ENCODE measurements at places on chromosomes 1 and 21.
A peak's percentile ranks its signal among the peaks of the same experiment; 100 is the strongest.

DNA sequence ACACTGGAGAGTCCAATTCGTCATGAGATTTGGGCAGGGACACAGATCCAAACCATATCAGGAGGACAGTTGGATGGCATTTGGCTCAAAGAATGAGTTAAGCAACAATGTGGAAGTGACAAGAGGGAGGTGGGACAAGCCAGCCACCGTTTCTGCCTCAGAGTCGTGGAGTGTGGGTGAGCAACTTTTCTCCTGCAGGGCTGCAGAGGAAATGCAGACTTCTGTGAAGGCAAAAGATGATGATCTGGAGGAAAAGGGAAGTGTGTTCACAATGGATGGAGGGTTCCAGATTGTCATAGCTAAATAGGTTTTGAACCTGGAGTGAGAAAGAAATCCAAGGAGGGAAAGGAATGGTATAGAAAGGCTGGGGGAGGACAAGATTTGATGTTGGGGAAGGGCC lies 16.4 kb upstream of the KANK4 start:
- DNase-seq, result no peak

- DNase-seq, result peak; percentile 33
Measured at GRCh38 chr1:67429011-67429527, 1.1 kb downstream of the SERBP1 start.

GRCh38 chr1:210143465-210144062 lies 89.0 kb upstream of the SERTAD4 start:
- DNase-seq, result peak; percentile 68

DNA sequence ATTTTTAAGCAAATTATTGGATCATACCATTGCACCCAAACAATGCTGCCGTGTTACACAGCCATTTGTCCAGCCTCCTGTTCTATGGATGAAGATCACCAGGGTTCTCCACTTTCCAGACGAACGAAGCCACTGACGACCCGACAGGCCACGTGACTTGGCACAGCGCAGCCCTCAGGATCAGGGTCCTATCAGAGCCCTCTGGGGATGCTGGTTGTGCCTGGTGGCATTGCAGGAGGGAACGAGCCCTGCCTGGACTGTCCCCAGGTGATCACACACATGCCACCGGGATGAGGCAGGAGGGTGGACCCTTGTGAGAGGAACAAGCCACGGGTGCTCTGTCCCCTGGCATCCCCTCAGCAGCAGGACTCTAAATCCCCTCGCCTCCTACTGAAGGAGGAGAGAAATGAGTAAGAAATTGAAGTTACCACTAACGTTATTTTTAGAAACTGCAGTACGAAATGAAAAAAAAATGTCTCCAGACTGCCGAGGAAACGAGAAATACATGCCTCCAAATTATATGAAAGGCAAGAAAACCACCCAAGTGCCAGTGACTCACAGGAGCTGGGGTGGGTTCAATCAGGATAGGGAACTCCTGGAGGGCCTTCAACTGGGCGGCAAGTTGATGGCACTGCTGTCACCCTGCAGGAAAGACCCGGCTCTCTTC lies 58.7 kb upstream of the PDE9A start:
- no peak for DNase-seq

DNA sequence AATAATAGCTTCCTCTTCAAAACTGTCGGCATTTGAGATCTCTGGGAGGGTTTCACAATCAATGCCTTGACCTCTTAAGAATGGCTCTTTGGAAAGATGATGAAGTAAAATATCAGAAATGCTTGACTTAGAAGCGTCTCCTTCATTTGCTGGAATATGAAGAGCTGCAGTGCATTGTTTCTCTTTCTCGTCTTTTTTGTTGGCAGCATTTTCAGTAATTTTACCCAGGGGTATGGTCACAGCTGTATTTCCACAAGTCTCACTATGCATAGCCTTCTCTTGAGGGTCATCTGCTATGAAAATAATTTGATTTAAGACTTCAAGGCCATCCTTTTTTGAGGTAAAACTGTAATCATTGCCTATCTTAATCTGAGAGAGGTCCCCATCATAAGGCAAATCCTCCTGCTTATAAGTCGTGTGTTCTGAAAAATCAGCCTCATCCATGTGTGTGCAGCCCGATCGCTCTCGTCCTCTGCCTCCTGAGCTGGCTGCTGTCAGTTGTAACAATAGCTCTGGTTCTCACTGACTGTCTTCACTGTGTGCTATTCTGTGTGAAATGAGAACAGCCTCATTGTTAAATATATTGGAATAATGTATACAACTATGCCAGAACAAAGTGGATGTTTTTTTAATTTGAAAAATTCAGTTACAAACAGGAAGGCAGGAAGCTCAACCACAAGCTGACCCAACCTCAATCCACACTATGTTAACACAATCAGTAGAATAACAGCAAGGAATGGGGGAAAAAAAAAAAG lies 4.5 kb downstream of the AKNAD1 start:
- DNase-seq, result no peak

- peak; percentile 29 for DNase-seq
Measured at GRCh38 chr1:32014199-32014947, 705 bp downstream of the KHDRBS1 start.

- peak; percentile 1 for DNase-seq
Measured at GRCh38 chr21:31410499-31411131, 66.6 kb upstream of the TIAM1 start.

Data from renal cortical epithelial cell (primary cell).